ENCODE measurements at places on chromosomes 12 and 14.

- no peak for DNase-seq
These were observed 159.7 kb upstream of the PWP1 start for GRCh38 chr12:107525719-107526554.

DNA sequence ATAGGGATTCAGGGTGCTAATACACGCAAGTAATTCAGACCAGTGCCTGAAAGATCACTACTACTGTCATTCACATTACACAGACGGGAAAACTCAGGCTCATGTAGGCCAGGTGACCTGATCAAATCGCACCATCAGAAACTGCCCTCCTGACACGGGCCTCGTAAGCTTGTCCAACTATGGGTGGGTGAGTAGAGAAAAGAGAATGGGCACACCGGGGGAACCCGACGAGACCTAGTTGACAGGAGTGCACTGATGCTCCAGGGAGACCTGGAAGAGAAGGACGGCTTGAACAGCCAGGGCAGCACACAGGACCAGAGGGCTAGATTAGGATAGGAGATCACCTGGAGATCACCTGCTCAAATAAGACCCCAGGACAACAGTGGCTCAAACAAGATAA, 166.9 kb upstream of the DIO3 start:
- DNase-seq, result no peak

DNA sequence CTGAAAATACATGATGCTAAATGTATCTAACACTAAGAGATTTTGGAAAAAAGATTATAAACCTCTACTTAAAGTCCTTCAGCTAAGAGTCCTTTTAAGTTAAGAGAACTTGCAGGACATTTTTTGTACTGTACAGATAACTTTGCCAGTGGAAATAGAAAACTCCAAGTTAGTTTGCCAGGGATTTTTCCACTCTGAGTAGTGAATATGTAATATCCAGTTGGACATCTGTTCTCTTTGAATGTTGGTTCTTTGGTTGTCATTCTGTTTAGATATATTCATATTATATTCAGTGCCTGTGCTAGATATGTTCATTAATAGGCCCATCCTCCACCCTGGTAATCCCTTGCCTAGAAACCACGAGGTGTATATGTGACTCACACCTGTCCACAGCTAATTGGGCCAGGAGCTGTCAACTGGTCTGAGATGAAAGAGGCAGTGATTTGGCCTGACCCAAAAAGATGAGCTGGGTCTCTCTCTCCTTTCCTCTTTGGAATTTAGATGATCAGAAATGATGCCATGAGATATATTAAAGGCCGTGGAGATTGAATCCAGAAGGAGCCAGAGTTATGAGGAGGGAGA, 261.0 kb upstream of the LRIG3 start:
- DNase-seq, result no peak

GRCh38 chr12:16756833-16757555, 151.0 kb upstream of the LMO3 start:
- no peak for DNase-seq

GRCh38 chr12:120662879-120663278, 22.5 kb downstream of the CABP1 start:
- DNase-seq, result no peak

DNA sequence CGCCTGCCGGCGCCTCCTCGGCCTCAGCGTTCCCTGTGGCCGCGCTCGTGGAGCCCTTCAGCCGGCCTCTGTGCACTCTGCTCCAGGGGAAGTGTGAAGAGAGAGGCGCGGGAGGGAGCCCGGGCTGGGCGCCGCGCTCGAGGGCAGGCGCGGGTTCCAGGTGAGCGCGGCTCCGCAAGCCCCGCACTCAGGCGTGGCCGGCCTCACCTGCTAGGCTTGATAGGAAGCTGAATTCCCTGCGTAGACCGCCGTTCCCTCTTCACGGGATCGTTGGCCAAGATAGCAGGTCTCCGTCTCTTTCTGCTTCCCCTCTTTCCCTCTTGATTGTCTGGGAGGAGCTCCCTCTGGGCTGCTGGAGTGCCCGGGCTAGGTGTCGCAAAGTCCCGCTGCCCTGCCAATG, 89.7 kb downstream of the ASCL4 start:
- no peak for DNase-seq

DNA sequence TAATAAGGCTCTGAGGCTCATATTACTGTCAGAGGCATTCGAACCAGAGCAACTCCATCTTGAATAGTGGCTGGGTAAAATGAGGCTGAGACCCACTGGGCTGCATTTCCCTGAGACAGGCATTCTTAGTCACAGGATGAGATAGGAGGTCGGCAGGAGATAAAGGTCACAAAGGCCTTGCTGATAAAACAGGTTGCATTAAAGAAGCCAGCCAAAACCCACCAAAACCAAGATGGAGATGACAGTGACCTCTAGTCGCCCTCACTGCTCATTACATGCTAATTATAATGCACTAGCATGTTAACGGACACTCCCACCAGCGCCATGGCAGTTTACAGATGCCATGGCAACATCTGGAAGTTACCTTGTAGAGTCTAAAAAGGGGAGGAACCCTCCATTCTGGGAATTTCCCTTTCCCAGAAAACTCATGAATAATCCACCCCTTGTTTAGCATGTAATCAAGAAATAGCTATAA, 18.1 kb upstream of the PRICKLE1 start:
- DNase-seq, result no peak

DNA sequence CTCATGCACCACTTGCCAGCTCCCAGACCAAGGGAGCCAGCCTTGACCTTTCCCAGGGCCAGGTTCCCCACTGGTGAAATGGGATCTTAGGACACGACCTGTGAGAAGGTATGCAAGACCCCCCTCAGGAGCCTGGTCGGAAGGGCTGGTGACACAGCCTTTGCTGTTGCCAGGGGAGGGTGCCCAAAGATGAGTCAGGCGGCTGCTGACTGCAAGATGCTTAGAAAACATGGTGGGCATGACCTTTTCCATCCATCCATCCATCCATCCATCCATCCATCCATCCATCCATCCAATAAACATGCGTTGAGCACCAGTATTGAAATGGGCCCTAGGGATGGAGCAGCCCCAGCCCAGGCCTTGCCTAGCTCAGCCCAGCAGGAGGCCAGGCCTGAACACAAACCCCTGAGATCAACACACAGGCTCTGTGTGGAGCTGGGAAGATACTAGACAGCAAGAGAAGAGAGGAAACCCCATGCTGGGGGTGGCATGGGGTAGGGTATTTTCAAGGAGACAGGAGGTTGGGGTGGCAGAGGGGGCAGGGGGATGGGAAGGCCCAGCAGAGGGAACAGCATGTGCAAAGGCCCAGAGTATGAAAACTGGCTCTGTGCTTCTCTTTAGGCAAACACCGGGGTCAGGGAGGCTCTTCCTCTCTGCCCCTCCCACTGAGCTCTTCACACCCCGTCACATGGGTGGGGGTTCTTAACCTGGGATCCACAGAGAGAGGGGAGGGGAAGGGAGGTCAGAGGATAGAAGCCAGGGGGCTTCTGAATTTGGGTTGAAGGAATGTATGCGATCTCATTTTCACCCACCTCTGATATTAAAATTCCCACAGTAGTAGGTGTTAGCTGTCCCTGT, 26.2 kb upstream of the YY1 start:
- DNase-seq, result peak; percentile 28

DNA sequence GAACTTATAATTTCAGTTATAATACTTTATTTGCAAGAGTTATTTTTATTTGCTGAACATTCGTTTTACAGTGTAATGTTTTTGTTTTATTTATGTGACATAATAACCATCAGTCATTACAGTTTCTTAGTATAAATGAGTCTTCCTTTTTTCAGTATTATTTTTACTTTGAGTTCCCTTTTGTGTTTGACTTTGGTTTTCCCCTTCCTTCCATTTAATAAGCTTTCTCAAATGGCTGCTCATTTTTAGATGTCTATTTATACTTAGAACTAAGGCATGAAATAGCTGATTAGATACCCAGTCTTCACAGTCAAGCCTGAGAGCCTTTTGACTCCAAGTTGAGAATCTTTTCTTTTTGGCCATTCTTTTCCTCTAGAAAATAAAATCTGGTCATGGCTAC, 404.5 kb downstream of the LRFN5 start:
- no peak for DNase-seq

GRCh38 chr14:77616133-77616453, 344 bp downstream of the SPTLC2 start:
- no peak for DNase-seq

DNA sequence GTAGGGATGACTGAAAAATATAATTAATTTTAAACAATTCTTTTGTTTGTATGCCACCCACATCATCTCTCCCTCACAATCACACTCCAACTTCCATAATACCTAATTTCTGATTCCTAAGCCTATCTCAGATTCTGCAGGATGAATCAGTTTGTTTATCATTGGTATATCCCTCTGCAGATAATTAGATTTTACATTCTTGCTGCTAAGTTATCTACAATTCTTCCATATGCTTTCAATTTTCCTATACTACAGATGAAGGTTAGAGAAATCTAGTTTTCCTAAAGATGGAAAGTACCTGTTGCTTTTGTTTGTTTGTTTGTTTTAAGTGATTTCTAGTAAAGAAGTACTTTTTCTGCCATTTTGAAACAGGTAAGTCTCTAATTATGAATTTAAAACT, 105.3 kb downstream of the ANKS1B start:
- DNase-seq, result no peak

GRCh38 chr14:24177041-24177825, 5.4 kb downstream of the REC8 start:
- DNase-seq, result no peak

DNA sequence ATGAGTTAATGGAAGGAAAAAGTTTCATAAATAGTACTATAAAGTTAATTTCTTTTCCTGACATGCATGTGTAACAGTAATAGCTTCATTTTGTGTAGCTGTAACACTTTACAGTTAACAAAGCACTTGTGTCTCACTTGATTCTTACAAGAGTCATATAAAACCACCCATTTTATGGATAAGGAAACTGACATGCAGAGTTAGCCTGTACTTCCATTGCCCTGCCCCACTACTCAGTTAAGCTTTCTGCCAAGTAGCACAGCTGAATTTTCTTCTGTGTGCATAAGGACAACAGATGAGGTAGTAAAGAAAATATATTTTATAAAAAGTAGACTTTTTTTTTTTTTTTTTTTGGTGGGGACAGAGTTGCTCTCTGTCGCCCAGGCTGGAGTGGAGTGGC, 32.2 kb downstream of the ANO6 start:
- no peak for DNase-seq

GRCh38 chr12:52680363-52680762, at the start of gene KRT1:
Gene KRT1 (minus strand): TSS chr12:52680407. CDS start chr12:52680348, 59 bp downstream.
- DNase-seq, result no peak

DNA sequence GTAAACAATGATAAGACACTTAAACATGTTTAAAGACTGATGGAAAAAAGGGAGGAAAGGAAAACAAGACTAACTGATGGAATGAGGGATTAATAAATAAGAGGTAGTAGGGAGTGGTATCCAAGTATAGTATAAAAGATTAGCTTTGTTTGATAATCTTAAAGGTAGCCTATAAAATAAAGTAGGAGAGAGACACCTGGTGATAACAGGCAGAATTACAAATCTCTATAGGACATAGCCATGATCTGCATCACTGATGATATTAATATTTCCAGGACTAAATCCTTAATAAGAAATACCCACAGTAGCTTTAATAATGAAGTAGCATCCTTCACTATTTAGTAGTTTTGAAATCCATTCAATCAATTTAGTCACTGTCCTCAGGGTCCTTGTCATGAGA, 30.4 kb downstream of the DLGAP5 start:
- DNase-seq, result no peak

DNA sequence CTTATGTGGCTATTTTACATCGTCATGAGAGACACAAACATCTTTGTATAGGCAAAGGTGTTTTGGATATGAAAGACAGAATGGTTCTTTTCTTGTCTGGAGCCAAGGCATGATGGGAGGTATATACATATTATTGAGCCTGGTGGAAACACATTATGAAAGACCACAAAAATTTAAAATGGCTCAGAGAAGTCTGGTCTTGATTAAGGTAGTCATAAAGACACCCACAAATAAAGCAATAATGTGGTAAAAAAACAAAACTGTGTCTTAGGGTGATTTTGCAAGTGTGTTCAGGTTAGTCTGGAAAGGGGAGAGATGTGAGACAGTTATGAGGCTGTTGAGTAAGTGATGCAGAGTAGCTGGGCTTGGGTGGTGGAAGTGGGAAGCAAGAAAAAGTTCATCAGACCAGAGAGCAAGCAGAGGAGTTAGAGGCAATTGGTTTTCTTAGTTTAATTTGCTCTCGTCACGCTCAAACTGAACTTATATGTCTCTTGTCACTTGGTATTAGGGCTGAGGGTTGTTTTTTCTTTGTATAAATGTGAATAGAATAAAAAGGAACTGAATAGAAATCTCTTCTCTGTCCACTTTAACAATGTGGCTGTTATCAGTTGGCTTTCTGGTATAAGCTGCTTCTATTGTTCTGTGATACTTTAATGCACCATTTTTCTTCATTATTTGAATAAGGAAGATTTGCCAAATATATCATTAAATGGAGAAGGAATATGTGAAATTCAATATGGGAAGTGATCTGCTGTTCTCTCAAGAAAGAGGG, 115.0 kb downstream of the AKAP6 start:
- no peak for DNase-seq

GRCh38 chr14:88841741-88842140, 17.3 kb downstream of the TTC8 start:
- DNase-seq, result no peak

DNA sequence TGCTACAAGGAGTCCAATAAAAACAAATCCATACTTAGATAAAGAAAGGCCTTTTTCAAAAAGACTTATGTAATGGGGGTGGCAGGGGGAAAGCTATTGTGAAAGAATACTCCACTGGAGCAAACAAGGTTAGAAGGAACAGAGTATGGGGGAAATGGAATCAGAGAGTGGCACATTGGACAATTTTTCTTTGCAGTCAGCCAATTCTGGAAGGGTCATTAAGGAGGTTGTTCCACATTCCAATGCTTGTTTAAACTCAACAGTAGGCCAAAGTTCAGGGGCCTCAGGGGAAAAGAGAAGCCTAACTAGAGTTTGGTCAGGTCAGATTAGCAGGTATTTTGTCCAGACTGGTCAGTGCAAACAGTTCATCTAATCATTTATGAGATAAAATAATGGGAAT, 105.2 kb upstream of the RESF1 start:
- DNase-seq, result no peak

DNA sequence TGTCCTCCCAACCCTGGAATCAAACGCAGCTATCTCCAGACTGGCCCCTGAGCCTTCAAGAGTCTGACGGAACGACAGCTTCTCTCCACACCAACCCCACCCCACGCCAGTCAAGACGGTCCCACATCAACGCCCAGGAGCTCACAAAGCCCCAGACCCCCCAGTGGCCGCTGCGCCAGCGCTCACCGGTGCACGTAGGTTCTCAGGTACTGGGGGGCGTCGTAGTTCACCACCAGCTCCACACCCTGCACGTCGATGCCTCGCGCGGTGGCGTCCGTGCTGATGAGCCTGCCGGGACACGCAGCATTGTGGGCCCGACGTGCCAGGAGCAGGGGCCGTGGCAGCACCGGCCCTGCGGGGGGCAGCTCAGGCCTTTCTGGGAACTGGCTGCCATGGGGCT, 4.2 kb downstream of the DDX51 start:
- DNase-seq, result no peak

GRCh38 chr12:124371366-124371765, 76.5 kb downstream of the RFLNA start:
- DNase-seq, result no peak

GRCh38 chr12:117052386-117053049, 46.7 kb downstream of the TESC start:
- DNase-seq, result no peak
